Left cardiac atrium (tissue), 4 donors: ENCODE measurements at places on chromosomes 3 and 15. TPM values are rescaled to one million over a fixed set of nuclear protein-coding genes. Genes with fewer than 3 reads are reported as not detected.

DNA sequence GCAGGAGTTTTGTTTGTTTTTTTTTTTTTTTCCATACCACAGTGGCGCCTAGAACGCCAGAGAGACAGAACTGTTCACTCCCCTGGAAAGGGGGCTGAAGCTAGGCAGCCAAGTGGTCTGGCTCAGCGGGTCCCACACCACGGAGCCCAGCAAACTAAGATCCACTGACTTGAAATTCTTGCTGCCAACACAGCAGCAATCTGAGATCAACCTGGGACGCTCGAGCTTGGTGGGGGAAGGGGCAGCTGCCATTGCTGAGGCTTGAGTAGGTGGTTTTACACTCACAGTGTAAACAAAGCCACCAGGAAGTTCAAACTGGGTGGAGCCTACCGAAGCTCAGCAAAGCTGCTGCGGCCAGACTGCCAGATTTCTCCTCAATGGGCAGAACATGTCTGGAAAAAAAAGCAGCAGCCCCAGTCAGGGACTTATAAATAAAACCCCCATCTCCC, 29.8 kb downstream of the SPICE1 start:
- DNase-seq, result no peak

DNA sequence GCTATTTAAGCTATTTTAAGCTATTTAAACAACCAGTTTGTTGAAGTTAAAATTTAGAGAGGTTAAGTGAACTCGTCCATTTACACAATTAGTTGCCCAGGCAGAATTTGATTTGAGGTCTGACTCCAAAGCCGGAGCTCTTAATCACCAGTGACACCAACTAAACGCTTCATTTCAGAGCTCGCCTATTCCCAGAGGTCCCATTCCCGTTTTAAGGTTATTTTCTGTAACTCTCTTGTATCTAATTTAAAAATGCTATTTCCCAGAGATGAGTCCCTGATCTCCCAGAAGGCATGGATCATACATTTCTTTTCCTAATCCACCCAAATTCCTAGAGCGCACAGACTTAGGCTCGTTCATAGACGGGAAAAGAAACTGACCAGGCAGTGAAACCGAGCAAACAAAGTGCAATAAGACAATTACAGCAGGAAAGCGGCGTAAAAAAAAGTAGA, 904 bp upstream of the MCTP2 start:
- no peak for DNase-seq

GRCh38 chr15:89761009-89761831, 10.2 kb upstream of the MESP1 start:
- no peak for DNase-seq

GRCh38 chr3:190031887-190032752, 88.6 kb downstream of the P3H2 start:
- DNase-seq, result no peak

DNA sequence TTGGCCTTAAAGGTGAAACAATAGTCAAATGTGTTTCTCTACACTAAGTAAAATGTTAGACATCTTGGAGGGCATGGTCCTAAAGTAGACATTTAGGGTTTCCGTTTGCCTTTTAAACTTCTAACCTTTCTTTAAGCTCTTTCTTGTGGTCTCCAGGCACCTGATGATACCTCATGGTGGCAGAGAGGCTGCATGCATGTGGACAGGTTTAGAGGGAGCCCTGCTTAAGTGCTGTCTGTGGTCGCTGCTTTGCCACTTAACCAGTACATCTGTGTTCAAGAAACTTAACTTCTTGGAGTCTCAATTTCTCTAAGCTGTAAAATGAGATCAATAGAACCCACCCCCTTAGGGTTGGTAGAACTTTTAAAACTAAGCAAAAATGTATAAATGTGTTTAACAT, 6.2 kb downstream of the MITF start:
- DNase-seq, result no peak

- DNase-seq, result no peak
These were observed 9.3 kb downstream of the BCHE start for GRCh38 chr3:165827883-165828282.

- no peak for DNase-seq
These were observed 196.2 kb upstream of the MRPL3 start for GRCh38 chr3:131699001-131699400.

DNA sequence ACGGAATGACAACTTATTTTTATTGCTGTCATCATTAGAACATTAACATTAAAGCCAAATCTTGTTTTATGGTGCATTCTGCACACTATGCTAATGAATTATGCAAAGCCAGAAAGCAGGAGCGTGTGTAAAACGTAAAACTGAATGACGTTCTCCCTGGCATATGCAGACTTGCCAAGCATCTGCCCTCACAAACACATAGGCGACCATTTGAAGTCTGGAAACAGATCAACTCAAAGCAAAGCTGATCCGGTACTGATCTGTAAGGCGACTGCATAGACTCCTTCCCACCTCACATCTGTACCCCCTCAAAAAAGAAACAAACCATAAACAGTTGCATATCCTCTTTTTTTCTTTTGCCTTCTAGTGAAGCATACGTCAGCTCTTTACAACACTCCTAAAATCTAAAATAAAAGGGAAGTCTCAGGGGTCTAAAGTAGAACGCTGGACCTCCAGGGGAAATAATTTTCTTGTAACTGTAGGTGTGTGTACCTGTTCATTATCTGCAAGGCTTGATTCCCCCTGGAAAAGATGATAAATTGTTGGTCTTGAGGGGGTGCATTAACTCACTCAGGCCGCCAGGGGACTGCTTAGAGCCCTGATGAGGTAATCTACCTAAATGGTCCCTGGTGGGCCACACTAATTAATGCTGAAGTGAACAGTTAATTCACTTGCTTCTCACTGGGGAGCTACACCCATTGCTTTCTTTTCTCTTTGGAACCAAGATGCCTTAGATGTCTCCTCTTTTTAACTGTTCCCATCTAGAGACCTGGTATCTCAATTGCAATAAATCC, 231.4 kb downstream of the CDIN1 start:
- no peak for DNase-seq

- DNase-seq, result no peak
These were observed 516.1 kb upstream of the NAALADL2 start for GRCh38 chr3:174342941-174343501.

- DNase-seq, result no peak
These were observed 21.2 kb upstream of the IGF2BP2 start for GRCh38 chr3:185846037-185846436.

DNA sequence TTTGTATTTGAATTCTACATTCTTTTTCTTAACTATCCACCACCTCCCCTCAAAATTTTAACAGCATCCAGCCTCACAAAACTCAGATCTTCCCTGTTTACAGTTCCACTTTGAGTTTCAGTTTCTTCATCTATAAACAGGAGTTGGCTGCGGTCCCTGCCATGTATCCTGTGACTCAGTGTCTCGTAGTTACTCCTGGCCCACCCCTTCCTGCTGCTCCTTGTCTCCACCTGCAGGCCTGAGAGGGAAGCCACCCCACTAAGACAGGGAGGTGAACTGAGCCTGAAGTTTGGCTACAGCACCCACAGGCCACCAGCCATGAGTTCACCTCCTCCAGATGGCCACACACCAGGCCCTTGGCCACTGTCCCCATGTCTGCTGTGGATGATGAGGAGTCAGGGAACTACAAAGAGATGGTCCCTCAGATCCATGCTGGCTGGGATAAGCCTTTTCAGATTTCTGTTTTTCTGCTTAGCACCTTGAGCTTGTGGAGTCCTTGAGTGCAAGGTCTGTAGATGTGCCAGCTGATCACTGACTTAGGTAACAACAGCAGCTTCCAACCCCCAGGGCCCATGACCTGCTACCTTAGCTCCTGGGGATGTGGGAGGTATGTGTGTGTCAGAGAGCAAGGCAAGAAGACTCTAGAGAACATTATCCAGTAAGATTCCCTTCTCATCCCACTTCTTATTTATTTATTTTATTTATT, 37.5 kb downstream of the CD86 start:
- DNase-seq, result peak; percentile 37

GRCh38 chr15:52559575-52559974, 9.3 kb downstream of the ARPP19 start:
- no peak for DNase-seq

DNA sequence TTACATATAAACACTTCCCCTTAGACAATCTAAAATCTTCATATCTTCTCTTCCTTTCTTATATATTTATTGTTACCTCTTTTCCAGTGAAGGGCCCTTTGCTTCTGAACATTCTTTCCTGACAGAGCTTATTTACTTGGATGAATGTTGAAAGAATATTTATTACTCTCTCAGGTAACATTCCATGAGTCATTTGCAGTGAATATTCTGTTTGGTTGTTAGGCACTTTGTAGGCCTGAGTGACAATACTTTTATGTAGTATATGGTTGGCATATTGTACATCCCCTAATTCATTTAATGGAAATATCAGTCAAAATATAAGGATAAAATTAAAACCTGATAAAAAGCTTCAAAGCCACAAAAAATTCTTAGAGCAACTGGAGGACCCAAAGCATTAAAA, 260.9 kb upstream of the KCNMB2 start:
- no peak for DNase-seq

DNA sequence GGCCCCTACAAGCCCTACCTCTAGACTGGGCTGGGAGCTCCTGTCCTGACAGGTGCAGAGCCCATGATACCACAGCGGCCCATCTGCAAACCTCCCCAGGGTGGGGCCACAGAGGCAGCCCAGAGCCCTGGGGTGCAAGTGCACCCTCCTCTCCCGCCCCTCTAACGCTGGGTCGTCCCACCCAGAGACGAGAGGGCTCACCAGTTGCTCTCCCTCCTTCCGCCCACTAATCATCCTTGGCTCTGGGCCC, 742 bp downstream of the TNK2 start:
- no peak for DNase-seq

GRCh38 chr3:172397716-172398405, 50.4 kb downstream of the GHSR start:
- no peak for DNase-seq

DNA sequence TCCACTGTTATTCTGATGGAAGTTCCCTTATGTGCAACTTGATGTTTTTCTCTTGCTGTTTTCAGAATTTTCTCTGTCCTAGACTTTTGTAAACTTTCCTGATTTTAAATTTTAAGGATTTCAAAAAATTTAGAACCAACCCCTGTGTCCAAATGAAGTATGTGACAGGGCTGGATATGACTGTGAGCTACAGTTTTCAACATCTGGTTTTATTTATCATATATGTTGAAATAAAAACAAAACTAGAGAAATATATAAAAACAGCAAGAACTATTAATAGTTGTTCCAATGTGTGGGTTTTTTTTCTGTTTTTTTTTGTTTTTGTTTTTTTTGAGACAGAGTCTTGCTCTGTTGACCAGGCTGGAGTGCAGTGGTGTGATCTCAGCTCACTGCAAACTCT, 47.4 kb upstream of the PSMD6 start:
- DNase-seq, result no peak

- no peak for DNase-seq
These were observed 229.7 kb upstream of the ICE2 start for GRCh38 chr15:60708684-60709083.

The NANOGP8 gene
- not detected for total RNA-seq

The UROC1 gene
- total RNA-seq, result not detected

The CEP70 gene
- total RNA-seq, result 28.8 TPM
